ENCODE measurements at places on chromosomes 11 and 22.

DNA sequence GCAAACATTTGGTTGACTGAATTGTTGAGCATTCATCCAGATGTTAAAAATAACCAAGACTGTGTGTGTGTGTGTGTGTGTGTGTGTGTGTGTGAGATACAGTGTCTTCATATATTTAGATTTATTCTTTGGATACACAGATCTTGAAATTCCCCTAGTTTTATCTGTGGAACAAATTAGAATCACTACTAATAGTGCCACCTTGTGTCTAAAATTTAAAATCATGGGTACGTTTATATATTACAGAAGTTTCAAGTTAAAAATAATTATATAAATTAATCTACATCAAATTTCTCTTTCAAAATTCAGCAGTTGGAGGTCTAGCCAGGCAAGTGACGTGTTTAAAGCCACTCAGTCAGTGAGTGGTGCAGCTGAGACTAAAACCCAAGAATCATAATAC lies 1566.2 kb upstream of the TENM4 start:
- no peak for DNase-seq

DNA sequence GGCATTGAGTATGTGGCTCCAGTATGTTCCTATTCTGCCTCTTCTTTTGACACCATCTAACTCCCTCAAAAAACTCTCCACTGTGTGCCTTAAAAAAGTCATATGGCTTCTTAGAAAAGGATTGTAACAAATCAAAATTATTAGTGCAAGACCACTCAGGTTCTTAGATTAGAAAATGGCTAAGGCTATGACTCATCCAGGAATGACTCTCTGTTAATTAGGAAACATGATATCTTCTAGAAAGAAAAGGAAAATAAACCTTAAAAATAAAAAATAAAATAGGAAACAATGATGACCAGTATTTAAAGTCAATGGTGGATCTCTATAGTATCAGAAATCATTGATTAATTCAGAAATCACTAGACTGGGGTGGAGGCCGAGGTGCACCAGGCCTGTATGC lies 21.7 kb downstream of the SLC25A17 start:
- DNase-seq: no peak

GRCh38 chr11:128497061-128497775 lies 90.1 kb downstream of the ETS1 start:
- peak; percentile 86 for DNase-seq

DNA sequence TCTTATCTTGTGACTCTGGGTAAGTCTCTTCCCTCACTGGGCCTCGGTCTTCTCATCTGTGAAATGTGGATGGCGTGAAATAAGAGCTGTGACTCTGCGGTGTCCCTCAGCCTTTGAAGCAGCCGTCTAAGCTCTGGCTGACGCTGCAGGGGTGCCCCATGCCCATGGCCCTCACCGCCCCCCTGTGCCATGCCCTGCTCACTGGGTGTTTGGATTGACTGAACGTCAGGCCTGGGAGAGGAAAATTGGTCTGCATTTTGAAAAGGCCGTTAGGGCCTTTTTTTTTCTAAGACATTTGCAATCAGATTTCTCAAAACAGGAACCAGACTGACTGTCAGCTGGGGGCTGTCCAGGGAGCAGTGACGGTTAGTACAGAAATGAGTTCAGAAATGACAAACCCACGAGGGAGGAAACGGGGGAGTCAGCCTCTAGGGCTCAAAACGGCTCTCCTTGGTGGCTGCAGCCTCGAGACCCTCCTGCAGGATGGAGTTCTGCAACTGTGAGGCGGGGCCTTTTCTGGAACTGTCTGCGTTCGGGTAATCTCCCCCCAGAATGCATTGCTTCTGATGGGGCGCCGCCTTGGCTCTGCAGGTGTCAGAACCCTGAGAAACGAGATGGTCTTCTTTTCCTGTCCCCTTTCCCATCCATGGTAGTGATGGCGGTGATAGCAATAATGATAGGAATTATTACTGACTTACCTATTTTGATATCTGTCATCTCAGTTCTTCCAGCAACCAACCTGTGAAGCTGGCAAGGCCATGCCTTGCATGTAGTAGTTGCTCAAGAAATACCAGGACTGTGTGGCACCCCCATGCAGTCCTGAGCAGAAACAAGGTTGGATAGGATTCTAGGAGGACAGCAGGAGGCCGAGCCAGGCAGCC lies 2.0 kb downstream of the GRK2 start:
- DNase-seq: no peak

- DNase-seq: no peak
Measured at GRCh38 chr11:65615950-65616574, 486 bp downstream of the PCNX3 start.

DNA sequence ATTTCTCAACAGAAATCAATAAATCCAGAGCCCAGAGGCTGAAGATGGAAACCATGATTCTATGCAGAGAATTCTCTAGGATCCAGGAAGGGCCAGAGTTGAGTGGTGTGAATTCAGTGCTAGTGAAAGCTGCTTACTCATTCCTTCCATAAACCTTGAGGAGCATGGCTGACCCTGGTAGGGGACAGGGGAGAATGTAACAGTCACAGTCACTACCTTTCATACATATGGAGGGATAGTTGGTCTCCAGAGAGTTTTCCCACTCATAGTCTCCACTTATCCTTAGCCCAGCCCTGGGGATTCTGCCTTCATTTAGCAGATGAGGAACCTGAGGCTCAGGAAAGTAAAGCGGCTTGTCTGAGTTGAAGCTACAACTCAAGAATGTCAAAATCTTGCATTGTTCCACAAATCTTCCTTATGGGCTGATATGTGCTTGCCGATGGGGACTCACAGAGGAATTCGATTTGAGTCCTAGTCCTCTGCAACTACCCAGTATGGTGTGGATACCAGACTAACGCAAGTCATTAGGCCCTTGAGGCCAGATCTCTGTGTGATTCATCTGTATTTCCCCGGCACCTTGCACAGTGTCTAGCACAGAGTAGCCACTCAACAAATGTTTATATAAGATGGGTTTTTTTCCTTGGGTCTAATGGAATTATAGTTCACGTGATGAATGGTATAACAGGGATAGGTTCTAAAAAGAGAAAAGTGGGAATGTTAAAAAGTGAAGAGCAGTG lies 3.7 kb upstream of the ANAPC15 start:
- no peak for DNase-seq

DNA sequence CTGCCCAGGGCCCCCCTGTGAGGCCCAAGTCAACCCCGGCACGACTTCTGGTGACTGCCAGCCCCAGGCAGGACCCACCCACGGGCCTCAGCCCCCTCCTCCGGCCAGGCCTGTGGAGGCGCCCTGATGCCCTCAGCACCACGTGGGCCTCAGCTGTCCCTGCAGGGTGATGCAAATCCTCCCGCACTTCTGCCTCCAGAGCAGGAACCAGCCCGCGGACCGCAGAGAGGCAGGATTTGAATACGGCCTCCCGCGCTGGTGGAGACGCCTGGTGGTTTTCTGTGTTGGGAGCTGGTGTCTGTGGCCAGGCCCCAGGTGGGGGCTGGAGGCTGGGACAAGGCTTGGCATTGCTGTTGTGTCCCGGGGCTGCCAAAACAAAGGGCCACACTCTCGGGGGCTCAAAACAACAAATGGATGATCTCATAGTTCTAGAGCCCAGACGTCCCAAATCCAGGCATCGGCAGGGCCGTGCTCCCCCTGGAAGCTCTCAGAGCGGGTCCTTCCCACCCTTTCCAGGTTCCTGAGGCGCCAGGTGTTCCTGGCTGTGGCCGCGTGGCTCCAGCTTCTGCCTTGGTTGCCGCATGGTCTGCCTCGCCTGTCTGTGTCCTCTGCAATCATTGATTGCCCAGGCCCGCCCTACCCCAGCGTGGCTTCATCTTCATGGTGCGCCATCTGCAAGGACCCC lies 19.4 kb downstream of the TRPM5 start:
- no peak for DNase-seq

- DNase-seq: no peak
Measured at GRCh38 chr11:86918973-86919372, 36.2 kb downstream of the FZD4 start.

- no peak for DNase-seq
Measured at GRCh38 chr22:50125029-50125428, 35.2 kb downstream of the MOV10L1 start.

DNA sequence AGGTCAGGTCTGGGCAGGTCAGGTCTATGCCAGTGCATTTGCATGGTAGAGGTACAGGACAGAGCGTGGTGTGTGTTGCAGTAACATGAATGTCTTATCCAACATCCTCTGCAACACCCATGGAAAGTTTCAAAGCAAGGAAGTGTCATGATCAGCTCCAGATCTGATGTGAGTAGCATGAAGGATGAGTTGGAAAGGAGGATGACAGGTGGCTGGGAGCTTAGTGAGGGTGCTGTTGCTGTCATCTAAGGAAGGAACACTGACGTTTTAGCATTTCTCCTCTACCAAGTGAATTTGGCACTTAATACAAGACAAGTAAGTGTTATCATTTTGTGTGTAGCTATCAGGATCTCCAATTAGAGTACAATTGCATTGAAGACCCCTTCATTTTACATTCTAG lies 65.1 kb downstream of the GRK3 start:
- no peak for DNase-seq

Measured in cerebellar cortex (tissue), 1 donor.